Stimulated activated CD8-positive, alpha-beta memory T cell treated with anti-CD3 and anti-CD28 coated beads, Interleukin-2, amount 100 ng/mL, for 1 hour (primary cell): ENCODE measurements at places on chromosomes 6 and 20.

DNA sequence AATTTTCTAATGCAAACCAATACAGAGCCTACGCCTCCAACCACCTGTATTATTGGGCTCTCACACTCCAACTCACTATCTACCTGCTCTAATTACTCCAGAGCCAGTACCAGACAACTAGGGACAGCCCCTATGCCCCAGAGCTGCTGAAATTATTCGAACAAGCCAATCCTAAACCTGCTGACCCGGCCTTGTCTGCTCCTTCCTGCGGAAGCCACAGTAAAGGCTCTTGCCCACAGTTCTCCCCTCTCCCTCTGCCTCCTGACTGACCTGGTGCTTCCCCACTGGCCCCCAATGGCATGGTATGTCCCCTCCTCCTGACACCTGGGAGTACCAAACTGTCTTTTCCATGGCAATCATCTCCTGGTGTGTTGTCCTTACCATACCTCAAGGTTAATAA, 4.1 kb upstream of the TOX2 start:
- DNase-seq: no peak

- DNase-seq: no peak
These were observed 42.6 kb upstream of the SCML4 start for GRCh38 chr6:107866606-107867301.

DNA sequence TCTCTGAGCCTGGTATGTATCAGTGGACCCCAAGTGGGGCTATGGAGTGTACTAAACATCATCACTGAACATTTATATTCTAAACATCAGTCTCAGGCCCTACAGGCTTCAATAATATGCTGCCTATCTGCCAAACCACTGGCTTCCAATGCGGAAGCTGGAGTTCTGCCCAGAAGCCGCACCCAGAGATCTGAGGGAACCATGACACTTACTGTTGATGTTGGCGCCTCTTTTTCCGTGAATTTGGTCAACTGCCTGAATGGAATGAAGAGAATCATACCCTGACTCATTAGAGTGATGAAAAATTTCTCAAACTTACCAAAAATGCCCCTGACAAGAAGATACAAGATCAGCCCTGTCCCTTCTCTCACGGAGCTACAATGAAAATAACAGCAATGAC, 66.2 kb downstream of the SLC22A23 start:
- DNase-seq: no peak

DNA sequence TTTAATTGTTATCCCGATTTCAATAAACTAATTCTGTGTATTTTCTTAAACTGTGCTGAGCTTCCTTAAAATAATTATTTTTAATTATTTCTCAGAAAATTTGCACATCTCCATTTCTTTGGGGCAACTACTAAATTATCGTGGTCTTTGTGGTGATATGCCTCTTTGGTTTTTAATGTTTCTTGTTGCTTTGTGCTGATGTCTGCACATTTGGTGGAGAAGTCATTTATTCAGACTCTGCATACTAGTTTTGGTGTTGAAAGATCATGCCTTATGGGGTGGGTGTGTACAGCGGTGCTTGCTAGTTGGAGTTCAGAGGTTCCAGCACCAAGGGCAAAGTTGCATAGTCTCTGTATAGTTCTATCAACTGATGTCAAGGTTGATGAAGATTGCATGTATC, 253.2 kb downstream of the MEI4 start:
- DNase-seq: no peak

- DNase-seq: no peak
These were observed 790 bp downstream of the TOX2 start for GRCh38 chr20:43915211-43916072.

GRCh38 chr6:33597551-33598322, 17.7 kb upstream of the BAK1 start:
- no peak for DNase-seq
